Endothelial cell of coronary artery (primary cell): ENCODE measurements at places on chromosomes 6 and 20. TPM values are rescaled to one million over a fixed set of nuclear protein-coding genes. Genes with fewer than 3 reads are reported as not detected.

CLVS2 gene
- under 0.01 TPM in 1 of 2 replicates, not detected in the other for total RNA-seq

POPDC3 gene
- 0.19 and 0.90 TPM in 2 replicates for total RNA-seq

C20orf141 gene
- total RNA-seq = not detected in 2 replicates

GSTA4 gene
- total RNA-seq = 15.1 and 17.1 TPM in 2 replicates

MCHR2 gene
- total RNA-seq = not detected in 2 replicates

ETV7 gene
- 0.27 and 0.47 TPM in 2 replicates for total RNA-seq

SNAP91 gene
- not detected in 2 replicates for total RNA-seq

VSX1 gene
- not detected in 2 replicates for total RNA-seq

LST1 gene
- total RNA-seq = 0.72 and 1.0 TPM in 2 replicates

MAPK13 gene
- 0.99 and 4.1 TPM in 2 replicates for total RNA-seq

VWA7 gene
- total RNA-seq = 0.09 TPM in 1 of 2 replicates, not detected in the other

TGM2 gene
- total RNA-seq = 563 and 875 TPM in 2 replicates

MICB gene
- 11.3 and 15.7 TPM in 2 replicates for total RNA-seq

TASP1 gene
- 8.5 and 9.6 TPM in 2 replicates for total RNA-seq

C6orf58 gene
- 0.18 TPM in 1 of 2 replicates, not detected in the other for total RNA-seq

CPXM1 gene
- 0.09 TPM in 1 of 2 replicates, not detected in the other for total RNA-seq

MAS1 gene
- total RNA-seq = not detected in 2 replicates

BTNL2 gene
- not detected in 2 replicates for total RNA-seq

TOX2 gene
- total RNA-seq = 2.4 and 2.8 TPM in 2 replicates
